ENCODE measurements at places on chromosomes 11 and 22.

DNA sequence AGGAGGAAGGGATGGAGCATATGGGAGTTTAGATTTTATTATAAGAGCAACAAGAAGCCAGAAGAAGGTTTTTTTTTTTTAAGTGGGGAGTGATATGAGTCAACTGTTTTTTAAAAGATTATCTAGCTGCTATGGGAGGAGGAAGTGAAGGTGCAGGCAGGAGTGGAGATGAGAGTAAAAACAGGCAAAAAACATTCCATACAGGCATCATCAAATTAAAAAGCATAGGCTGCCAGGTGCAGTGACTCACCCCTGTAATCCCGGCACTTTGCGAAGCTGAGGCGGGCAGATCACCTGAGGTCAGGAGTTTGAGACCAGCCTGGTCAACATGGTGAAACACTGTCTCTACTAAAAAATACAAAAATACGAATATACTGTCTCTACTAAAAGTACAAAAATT lies 368.4 kb upstream of the MTNR1B start:
- H3K36me3 ChIP-seq: no peaks in the 10 kb centered on the region
- no peak overlapping the region for H3K4me3 ChIP-seq

GRCh38 chr22:46803031-46803880 lies 40.8 kb downstream of the TBC1D22A start:
- DNase-seq: peak; percentile 69
- H3K4me1 ChIP-seq: peaks cover 13% of the 10 kb centered on the region
- H3K27me3 ChIP-seq: no peaks in the 10 kb centered on the region
- H3K27ac ChIP-seq: no peak overlapping the region
- H3K4me3 ChIP-seq: no peak overlapping the region

DNA sequence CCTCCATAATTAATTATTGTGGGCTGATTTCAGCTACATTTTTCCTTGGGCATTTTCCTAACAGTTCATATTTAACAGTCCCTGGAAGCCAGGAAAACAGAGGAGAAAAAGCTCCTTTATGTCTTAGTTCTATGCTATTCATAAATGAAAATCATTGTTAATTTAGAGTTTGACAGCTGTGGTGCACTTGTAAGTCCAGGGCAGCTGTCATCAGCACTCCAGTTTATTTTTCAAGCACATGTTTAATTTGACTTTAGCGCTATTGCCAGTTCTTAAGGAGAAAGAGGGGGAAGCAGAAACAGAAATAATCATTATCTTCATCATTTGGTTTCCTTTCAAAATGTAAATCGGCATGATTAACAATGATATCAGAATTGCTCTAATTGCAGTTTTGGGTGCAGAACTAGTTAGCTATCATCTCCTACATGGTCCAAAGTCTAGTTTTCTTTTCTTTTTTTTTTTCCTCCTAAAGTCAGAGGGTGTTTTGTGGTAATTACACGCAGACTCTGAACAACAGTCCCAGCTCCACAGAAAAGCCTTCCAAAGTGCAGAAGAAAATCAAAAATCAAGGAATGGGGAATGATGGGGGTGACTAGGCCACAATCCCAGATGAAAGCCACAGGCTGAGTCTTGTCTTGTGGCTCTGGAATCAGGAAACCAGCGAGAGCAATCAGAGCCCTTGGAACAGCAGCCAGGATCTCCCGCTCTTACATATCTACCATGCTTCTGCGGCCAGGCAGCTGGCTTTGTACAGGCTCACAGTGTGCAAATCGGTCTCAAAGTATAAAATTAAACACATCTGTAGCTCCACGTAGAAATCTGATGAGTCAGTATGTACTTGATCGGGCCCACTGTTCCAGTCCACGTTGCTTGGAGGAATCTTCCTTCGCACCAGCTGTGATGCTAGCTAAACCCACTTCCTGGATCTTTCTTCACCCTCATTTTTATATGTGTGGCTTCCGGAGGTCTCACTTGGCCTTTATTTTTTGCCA lies 91.9 kb downstream of the SPON1 start:
- no peak for DNase-seq
- H3K4me1 ChIP-seq: no peaks in the 10 kb centered on the region
- H3K4me3 ChIP-seq: no peak overlapping the region
- H3K27ac ChIP-seq: no peak overlapping the region
- H3K27me3 ChIP-seq: peaks cover 79% of the 10 kb centered on the region

- H3K4me3 ChIP-seq: no peak overlapping the region
- no peak overlapping the region for H3K27ac ChIP-seq
- no peaks in the 10 kb centered on the region for H3K36me3 ChIP-seq
- DNase-seq: no peak
- H3K27me3 ChIP-seq: peaks cover 16% of the 10 kb centered on the region
- peaks cover 8% of the 10 kb centered on the region for H3K4me1 ChIP-seq
Measured at GRCh38 chr11:120096369-120097191, 41.3 kb downstream of the TRIM29 start.

- no peak for DNase-seq
- no peak overlapping the region for H3K27ac ChIP-seq
- H3K4me3 ChIP-seq: no peak overlapping the region
- H3K4me1 ChIP-seq: peaks cover 10% of the 10 kb centered on the region
- no peaks in the 10 kb centered on the region for H3K36me3 ChIP-seq
Measured at GRCh38 chr11:20608934-20609333, 9.5 kb downstream of the SLC6A5 start.

DNA sequence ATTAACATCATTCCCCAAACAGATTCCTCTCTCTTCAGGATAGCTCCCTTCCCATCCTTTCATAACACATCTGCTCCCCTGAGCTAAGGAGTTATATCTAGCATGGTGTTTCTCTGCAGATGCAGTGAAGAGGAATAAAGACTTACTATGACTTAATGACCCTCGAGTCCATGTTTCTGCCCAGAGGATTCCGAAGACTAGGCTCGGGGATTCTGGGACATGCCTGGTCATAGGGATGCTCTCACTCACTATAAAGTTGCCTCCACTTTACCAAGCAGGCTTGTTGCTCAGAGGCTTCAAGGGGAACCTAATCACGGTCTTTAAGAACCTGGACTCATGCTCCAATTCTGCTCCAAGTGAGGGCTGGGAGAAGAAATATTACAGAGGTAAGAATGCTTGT lies at the start of gene OR52E4:
Gene OR52E4 (plus strand): TSS at position 301 of the 400 bp plus-strand sequence. CDS start 3,664 bp downstream, outside the sequence.
- H3K36me3 ChIP-seq: no peaks in the 10 kb centered on the region
- peaks cover 19% of the 10 kb centered on the region for H3K27me3 ChIP-seq
- H3K4me1 ChIP-seq: no peaks in the 10 kb centered on the region
- H3K27ac ChIP-seq: no peak within 1 kb of the TSS
- DNase-seq: no peak

Measured in Calu3 (cell line).